ENCODE measurements at places on chromosomes 6 and 20.

GRCh38 chr6:148525453-148525852 is 182.8 kb downstream of the SASH1 start:
- no peak for DNase-seq

DNA sequence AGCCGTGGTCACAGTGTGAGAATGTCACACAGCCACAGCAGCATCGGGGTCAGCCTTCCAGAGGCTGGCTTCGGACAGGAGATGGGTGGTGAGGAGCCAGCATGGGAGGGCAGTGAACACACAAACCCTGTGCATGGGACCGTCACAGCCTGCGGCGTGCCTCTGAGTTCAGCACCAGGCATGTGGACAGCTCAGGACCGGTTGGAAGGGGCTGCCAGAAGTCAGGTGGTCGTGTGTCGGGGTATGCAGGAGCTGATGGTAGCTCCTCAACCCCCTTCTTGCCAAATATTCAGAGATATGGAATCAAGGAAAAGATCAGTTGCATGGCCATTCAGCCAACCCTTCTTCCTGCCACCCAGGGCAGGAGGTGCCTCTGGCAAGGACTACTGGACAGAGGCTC is 28.2 kb downstream of the MYT1 start:
- DNase-seq = no peak

GRCh38 chr6:156884306-156884705 is 107.1 kb downstream of the ARID1B start:
- no peak for DNase-seq

GRCh38 chr20:47549671-47550070 is 48.0 kb downstream of the NCOA3 start:
- DNase-seq = no peak

GRCh38 chr6:85498596-85499258 is 48.8 kb downstream of the NT5E start:
- peak; percentile 59 for DNase-seq

DNA sequence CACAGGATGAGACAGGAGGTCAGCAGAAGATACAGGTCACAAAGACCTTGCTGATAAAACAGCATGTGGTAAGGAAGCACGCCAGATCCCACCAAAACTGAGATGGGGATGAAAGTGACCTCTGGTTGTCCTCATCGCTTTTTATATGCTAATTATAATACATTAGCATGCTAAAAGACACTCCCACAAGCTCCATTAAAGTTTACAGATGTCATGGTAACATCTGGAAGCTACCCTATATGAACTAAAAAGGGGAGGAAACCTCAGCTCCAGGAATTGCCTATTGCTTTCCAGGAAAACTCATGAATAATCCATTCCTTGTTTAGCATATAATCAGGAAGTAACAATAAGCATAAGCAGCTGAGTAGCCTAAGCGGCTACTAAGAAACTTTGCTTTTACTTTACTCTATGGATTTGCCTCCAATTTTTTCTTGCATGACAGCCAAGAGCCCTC is 8.4 kb upstream of the RIN2 start:
- DNase-seq = no peak

- no peak for DNase-seq
Measured at GRCh38 chr6:105452924-105453756, 50.3 kb upstream of the PREP start.

DNA sequence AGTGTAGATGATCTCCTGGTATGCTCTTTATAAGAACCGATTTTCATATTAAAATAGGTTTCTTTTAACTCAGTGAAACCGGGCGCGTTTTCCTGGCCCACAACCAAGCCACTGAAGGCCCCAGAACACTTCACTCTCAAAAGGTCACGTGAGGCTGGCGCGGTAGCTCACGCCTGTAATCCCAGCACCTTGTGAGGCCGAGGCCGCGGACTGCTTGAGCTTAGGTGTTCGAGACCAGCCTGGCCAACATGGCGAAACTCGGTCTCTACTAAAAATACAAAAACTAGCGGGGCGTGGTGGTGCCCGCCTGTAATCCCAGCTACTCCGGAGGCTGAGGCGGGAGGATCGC is 402 bp upstream of the TAF8 start:
- DNase-seq = no peak

- no peak for DNase-seq
Measured at GRCh38 chr6:165686596-165687365, 23.7 kb upstream of the PDE10A start.

- peak; percentile 10 for DNase-seq
Measured at GRCh38 chr20:13355941-13356486, 134.9 kb downstream of the ISM1 start.

- DNase-seq = peak; percentile 26
Measured at GRCh38 chr6:122184401-122184827, 215.0 kb upstream of the HSF2 start.

GRCh38 chr6:166237617-166238016 is 70.0 kb upstream of the TBXT start:
- no peak for DNase-seq

GRCh38 chr20:8711501-8711900 is 357.4 kb upstream of the PLCB4 start:
- no peak for DNase-seq

- DNase-seq = no peak
Measured at GRCh38 chr6:138618168-138618567, 118.9 kb upstream of the NHSL1 start.

DNA sequence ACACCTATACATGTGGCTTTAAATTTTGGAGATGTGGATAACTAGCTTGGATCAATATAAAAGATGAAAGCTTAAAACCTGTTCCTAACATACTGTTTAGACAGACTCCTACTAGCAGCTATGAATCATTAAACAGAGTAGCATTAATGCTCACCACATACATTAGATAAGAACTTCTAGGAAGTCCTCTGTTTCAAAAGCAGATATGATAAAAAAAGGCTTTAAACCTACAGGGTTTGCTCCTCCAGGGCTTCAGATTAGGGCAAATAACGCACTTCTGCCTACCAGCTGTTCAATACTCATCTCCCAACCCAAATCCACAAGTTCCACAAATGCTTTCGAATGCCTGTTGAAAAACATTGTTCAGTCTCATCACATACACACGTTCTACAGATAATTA is 1.5 kb downstream of the REPS1 start:
- DNase-seq = peak; percentile 18

DNA sequence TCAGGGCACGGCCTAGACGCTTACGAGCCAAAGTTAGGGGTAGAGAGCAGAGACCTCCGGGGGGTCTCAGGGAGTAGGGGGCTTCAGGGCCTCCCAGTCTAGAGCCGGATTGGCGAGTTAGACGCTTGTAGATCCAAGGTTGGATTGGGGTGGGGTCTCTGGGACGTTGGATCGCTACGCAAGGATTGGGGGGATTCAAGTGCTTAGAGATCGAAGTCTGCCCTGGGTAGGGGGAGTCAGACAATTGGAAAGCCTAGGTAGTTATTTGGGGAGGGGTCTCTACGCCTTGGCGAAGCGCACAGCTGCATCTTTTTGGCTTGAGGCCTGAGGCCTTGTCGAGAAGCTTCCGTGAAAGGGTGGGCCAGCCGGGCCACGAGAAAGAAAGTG is 469 bp downstream of the STX16 start:
- peak; percentile 41 for DNase-seq

- DNase-seq = no peak
Measured at GRCh38 chr6:18035330-18035854, 48.0 kb upstream of the KIF13A start.

- no peak for DNase-seq
Measured at GRCh38 chr6:26322645-26323482, 42.1 kb upstream of the BTN3A2 start.

- no peak for DNase-seq
Measured at GRCh38 chr6:148851683-148852556, 105.1 kb downstream of the UST start.

DNA sequence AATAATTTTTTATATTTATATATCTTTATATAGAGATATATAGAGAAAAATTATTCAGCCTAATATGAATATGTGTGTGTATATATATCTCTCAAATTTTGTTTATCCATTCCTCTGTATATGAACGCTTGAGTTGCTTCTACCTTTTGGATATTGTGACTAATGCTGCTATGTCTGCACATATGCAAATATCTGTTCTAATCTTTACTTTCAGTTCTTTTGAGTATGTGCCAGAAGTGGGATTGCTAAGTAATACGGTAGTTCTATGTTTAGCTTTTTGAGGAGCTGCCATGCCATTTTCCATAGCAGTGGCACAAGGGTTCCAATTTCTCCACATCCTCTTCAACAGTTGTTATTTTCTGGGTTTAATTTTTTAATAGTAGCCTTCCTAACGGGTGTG is 72.8 kb upstream of the CEP85L start:
- DNase-seq = no peak

GRCh38 chr6:37373822-37374471 is 20.2 kb downstream of the RNF8 start:
- peak; percentile 44 for DNase-seq

DNA sequence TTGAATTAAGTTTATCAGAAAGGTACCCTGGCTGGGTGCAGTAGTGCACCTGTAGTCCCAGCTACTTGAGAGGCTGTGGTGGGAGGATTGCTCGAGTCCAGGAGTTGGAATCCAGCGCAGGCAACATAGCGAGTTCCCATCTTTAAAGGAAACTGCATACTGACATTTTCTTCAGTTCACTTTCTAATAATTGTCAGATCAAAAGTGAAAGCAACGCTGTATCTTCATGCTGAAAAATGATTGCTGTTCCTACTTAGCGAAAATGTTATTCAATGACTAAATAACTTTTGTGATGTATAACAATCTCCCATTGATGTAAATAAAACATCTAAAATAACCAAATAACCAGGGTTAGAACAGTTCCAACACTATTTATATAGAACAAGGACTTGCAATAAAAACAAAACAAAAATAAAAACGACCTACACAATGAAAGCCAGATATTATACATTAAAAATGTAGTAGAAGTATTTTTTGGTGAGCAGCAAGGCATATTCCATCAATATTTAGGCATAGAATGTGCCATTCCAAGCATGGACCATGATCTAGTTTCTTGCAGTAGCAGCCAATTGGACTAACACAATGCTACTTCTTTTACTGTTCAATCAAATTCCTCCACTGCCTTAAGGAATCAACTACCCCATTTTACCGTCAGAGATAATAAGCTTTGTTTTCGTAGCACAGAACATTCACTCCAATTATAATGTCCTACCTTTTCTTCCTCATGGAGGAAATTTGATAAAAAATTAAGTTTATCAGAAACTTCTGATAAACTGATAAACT is 1.5 kb downstream of the LATS1 start:
- DNase-seq = no peak

GRCh38 chr6:104679971-104680370 is 179.7 kb downstream of the HACE1 start:
- DNase-seq = no peak

GRCh38 chr20:36499723-36500501 is 41.4 kb upstream of the MYL9 start:
- DNase-seq = no peak

DNA sequence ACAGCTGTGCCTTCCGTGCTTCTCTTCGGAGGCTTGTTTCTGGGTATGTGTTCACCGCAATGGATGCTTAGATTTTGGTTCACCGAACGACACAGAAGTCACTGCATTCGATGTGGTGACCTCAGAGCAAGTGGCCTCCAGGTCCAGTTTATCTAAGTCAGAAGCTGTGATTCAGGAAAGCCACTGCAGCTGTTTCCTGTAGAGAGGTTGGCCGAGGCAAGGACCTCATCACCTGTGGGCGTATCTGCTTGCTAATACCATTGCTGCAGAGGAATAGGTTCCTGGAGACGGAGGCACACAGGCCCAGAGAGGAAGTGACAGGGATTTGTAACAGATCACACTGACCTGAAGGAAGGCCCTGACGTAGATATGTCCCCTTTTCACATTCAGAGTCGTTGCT is 82.7 kb downstream of the FARS2 start:
- DNase-seq = no peak

DNA sequence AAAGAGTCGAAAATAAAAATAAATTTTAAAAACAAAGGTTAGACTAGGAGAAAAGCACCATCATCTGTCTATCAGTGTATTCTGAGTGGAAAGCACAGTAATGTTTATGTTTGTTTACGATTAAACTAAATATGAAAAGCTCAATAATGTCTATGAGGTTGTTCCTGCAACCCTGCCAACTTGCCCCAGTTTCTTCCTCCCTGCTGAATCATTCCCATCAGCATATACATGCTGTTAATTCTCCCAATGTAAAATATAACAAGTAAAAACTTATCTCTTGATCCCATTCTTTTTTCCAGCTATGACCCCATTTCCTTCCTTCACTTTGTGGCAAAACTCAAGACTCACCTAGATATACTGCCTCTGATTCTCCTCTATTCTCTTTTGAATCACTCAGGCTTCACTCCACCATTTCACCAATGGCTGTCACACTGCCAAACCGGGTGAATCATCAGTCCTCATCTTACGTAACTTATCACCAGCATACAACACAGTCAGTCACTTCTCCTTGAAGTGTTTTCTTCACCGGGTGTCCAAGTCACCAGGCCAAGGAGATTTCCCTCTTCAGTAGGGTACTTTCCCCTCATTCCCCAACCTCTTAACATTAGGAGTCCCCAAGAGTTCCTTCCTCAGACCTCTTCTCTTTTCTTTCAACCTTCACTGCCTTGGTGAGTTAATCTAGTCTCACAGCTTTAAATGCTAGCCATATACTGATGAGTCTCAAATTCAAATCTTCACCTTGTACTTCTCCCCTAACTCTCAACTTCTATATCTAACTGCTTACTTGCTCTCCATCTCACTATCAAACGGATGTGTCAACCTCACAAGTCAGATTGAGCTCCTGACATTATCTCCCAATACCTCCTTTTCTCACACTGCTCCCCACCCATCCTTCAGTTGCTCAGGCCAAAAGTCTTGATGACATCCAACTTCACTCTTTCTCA is 6.2 kb downstream of the TMEM242 start:
- DNase-seq = no peak

All from NCI-H1105 treated with DMSO at 0.1 percent for 48 hours (cell line).